ENCODE measurements at places on chromosomes 2 and 18. TPM values are rescaled to one million over a fixed set of nuclear protein-coding genes. Genes with fewer than 3 reads are reported as not detected.

CRACDL gene
- not detected for total RNA-seq

LINC00305 gene
- total RNA-seq, result not detected

ZNF516 gene
- total RNA-seq, result 39.4 TPM

CKAP2L gene
- 2.1 TPM for total RNA-seq

CABLES1 gene
- 2.7 TPM for total RNA-seq

C2orf15 gene
- 0.18 TPM for total RNA-seq

ANKRD62 gene
- total RNA-seq, result not detected

GALR1 gene
- not detected for total RNA-seq

NEURL3 gene
- not detected for total RNA-seq

PID1 gene
- total RNA-seq, result 50.2 TPM

FRZB gene
- 0.23 TPM for total RNA-seq

FNDC4 gene
- 10.7 TPM for total RNA-seq

TCF23 gene
- not detected for total RNA-seq

DNAH6 gene
- total RNA-seq, result 0.05 TPM

CPO gene
- not detected for total RNA-seq

TUBA4A gene
- 6.6 TPM for total RNA-seq

TXNDC2 gene
- total RNA-seq, result not detected

PLEKHH2 gene
- 0.55 TPM for total RNA-seq

IL1B gene
- 281 TPM for total RNA-seq

Data from smooth muscle cell of the umbilical artery (primary cell).